ENCODE measurements at places on chromosomes 6 and 20.

DNA sequence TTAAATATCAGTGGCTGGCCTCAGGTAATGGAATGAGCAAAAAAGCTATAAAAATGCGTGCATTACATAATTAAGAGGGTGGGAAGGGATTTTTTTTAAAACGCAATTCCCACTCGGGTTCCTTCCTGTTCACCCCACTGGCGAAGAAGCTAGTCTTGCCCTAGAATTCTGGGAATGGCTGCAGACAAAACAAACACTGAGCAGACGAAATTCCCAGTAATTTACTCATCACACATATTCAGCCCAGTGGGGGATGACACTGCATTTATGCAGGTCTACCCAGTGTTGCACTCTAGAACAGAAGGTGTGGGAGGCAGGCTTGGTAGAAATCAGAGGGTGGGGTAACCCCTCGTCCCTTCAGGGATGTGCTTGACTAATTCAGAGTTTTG is 2695.0 kb upstream of the DEFB115 start:
- DNase-seq, result no peak

- no peak for DNase-seq
Measured at GRCh38 chr20:57329608-57330221, at the start of gene SPO11. Gene SPO11, plus strand, starts transcription at chr20:57329803. Its CDS starts 65 bp downstream, at chr20:57329868.

- DNase-seq, result no peak
Measured at GRCh38 chr20:60362531-60362930, 404.3 kb downstream of the CDH26 start.

DNA sequence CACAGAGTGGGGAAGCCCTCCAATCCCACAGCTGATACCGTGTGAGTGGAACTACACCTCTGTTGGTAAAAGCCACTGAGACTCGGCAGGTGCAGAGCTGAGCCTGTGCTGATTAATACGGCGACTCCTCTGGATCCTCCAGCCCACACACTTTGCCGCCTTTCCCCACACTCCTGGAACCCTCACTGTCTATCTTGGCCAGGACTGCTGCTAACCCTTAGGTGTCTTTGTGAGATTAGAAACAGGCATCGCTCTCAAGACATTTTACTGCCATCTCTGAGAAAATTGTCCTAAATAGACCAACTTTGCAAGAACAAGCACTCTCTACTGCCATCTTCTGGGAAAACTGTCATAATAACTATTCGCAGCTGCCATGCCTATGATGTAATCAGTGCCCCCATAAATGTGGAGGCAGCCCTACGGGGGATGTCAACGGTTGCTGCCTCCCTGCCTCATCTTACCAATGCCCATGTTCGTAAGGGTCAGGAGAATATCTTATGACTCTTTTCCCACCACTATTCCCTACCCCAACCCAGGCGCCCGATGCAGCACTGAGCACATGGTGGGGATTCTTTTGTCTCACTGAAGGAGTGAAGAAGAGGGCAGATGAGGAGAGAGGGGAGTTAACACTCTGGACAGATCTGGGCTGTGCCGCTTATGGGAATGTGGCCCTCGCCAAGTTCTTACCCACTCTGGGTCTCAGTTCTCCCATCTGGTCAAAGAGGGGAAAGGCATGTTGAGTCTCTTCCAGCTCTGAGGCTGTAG is 26.1 kb upstream of the KCNB1 start:
- DNase-seq, result peak; percentile 80

DNA sequence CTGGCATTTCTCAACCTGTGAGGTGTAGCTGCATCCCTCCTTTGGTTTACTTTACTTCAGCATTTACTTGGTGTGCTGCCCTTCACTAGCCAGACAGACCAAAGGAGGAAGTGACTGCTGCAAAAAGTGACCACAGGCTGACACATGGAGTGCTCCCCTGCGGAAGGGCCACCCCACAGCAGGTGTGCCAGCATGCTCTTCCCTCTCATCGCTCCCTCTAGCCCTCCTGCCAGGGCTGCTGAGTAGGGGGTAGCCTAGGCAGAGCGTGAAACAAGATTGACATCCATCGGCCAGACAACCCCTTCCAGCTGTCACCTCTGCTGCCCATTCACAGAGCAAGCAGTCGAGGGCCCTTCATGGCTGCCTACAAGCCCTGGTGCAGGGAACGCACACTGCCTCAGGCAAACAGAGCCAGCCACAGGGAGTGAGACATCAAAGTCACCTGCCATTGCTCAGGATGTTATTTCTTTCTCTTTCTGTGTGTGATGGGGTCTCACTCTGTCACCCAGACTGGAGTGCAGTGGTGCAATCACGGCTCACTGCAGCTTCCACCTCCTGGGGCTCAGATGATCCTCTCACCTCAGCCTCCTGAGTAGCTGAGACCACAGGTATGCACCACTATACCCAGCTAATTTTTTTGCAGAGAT is 102.0 kb upstream of the RPS6KA2 start:
- no peak for DNase-seq

- no peak for DNase-seq
Measured at GRCh38 chr6:151181706-151182363, 57.9 kb upstream of the AKAP12 start.

- DNase-seq, result no peak
Measured at GRCh38 chr6:130466052-130466747, 100.4 kb downstream of the TMEM200A start.

DNA sequence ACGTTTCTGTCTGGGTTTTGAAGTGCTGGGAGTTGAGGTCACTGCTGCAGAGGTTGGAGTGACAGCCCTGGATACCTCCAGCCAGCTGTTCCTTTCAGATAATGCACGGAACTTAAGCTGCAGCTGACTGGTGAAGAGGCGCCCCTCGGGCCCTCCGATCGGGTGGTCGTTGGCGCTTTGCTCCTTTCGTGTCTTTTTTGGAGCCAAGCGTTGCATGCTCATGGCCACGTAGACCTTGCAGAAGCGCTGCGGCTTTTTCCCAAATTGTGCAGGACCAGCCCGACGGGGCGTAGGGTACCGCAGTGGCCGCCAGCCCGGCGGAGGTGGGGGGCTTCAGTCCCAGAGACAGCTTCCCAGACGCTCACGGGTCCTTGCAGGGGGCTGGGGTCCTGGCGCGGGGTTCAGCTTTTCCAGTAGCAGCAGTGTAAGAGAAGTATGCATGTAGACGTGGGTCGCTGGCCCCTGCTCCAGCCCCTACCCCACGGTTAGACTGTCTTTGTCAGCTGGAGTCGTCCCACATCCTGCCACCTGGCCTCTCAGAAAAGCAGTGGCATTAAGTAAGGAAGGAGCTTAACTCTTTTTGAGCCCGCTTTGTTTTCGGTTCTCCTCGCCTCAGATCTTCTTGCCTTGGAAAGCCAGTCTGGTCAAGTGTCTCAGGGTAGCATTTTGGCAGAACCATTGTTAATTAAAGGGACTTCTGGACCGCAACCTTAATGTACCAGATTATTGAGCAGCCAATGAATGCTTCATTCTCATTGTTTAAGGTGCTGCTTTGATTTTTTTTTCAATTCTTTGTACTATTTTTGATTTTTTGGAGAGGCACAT is 838 bp downstream of the TNFAIP3 start:
- no peak for DNase-seq

- no peak for DNase-seq
Measured at GRCh38 chr20:42887281-42887680, 302.4 kb downstream of the PTPRT start.

GRCh38 chr6:31096656-31097055 is 15.7 kb downstream of the C6orf15 start:
- no peak for DNase-seq

DNA sequence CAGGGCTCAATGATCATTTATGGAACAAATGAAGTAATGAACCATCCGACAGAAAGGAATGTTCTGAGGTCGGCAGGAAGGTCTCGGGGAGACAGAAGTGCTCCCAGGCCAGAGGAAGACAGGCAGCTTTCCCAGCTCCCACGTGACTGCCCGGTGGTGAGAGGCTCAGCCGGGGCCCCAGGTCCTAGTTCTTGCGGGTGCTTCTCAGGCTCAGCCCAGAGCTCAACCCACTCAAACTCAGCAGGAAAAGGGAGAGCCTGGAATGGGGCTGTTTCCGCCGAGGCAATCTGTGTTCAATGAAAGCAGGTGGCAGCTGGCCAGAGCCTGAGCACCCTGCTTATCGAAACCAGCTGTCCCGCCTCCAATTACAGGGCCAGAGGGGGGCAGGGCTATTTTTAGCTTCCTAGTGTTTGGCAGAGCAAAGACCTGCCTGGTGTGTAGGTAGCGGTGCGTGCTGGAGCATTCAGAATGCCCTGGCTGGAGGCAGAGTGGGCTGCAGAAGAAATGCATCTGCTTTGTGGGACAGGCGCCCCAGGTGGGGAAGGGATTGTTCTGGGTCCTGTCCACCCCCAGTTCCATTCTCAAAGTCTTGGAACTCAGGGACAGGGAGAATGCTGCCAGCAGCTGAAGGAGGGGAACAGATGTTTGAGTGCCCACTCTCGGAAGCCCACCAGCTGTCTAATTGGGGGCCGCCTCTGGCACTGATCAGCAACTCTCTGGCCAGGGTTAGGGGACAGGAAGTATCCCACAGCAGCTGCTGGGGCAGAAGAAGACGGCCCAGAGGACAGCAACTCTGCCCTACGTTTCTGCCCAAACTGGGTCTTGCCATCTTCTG is 145.1 kb downstream of the PREX1 start:
- peak; percentile 99 for DNase-seq

- DNase-seq, result no peak
Measured at GRCh38 chr6:105308840-105309239, 94.0 kb downstream of the PREP start.

DNA sequence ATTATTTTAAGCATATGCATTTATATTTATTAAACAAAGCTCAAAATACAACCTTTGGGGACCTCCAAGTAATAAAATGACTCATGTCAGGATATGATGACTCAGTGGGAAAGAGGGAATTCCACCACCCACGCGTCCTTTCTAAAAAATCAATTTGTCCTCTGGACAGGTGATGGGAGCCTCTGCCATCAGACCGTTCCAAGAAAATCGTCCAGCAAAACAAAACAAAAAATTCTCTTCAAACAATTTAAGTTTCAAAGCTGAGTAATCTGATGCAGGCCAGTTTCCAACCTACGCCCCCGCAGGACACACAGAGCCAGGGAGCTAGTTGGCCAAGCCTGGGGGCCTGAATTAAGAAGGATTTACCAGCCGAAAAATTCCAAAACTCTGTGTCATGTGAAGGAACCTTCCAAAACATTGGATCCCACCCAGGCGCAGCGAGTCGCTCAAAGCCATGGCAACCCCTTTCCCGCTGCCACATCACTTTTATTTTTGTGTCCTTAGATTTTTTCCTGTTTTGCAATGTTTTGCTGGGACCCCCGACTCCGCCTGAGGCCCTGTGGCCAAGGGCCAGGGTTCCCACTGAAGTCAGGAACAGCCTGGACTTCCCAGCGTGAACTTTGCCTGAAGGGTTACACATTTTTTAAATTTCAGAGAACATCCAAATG is 95.3 kb downstream of the NFATC2 start:
- no peak for DNase-seq

DNA sequence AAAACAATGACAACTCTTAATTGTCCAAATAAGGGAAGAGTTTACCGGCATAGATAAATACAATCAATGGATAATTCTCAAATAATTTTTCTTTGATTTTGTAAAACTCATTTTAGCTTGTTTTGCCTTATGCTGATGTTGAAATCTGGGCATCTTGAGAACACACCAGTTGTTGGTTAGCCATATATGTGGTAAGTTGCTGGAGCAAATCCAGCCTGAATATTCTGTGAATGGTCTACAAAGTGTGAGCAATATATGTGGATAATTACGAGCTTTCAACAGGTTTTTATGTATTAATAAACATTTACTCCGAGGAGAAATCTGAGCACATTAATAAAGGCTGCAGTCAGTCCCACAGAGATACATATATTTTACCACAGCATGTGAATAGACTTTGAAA is 423.6 kb downstream of the BCKDHB start:
- DNase-seq, result no peak

- peak; percentile 67 for DNase-seq
Measured at GRCh38 chr20:59948828-59949720, 8.9 kb downstream of the FAM217B start.

DNA sequence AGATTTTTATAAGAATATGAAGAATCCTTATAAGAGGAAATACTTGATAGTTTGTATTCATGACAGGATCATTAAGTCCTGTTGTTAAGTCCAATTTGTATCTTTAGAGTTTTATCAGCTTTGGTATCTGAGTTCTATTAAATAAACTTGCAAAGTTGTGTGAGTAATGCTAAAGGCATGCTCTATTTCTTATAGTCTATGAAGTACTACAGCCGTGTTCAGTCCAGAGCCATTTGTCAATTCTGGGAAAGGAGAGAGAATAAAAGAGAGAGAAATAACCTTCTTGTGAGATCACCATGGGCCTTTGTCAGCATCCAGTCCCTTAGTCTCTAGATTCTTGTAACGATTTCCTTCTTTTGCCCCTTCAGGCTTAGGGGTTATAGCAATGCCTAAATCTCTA is 181.2 kb upstream of the POU3F2 start:
- DNase-seq, result no peak
